Activated CD4-positive, alpha-beta T cell treated with anti-CD3 and anti-CD28 coated beads for 24 hours (primary cell): ENCODE measurements at places on chromosomes 2 and 18.

DNA sequence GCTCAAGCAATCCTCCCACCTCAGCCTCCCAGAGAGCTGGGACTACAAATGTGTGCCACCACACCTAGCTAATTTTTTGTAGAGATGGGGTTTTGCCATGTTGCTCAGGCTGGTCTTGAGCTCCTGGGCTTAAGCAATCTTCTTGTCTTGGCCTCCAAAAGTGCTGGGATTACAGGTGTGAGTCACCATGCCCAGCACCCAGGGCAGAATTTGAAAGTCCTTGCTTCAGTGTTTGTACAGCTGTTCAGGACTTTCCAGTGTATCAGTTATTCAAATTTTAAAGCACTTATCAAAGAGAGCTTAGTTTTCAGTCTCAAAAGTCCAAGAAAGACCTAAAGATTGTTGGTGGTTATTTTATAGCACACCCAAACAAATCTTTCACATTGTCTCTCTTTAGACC, 43.6 kb upstream of the VPS54 start:
- DNase-seq, result no peak

DNA sequence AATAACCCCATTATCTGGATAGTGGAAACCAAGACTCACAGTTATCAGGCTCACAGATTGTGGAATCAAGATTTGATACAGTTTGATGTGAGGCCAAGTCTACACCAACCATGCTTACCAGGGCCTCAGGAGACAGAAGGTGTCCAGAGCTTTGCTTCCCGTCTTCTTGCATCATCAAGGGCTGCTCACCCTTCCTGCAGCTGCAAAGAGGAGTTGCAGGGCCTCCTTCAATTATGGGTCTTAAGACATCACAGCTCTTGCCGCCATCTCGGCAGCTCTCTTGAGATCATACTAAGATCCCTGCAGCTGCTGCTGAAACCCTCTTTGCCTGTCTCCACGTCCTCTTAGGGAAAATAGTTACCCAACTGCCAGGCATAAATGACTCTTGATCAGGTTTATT, 176.0 kb downstream of the MGAT5 start:
- no peak for DNase-seq

GRCh38 chr2:196291873-196292800, 120.8 kb upstream of the STK17B start:
- no peak for DNase-seq

DNA sequence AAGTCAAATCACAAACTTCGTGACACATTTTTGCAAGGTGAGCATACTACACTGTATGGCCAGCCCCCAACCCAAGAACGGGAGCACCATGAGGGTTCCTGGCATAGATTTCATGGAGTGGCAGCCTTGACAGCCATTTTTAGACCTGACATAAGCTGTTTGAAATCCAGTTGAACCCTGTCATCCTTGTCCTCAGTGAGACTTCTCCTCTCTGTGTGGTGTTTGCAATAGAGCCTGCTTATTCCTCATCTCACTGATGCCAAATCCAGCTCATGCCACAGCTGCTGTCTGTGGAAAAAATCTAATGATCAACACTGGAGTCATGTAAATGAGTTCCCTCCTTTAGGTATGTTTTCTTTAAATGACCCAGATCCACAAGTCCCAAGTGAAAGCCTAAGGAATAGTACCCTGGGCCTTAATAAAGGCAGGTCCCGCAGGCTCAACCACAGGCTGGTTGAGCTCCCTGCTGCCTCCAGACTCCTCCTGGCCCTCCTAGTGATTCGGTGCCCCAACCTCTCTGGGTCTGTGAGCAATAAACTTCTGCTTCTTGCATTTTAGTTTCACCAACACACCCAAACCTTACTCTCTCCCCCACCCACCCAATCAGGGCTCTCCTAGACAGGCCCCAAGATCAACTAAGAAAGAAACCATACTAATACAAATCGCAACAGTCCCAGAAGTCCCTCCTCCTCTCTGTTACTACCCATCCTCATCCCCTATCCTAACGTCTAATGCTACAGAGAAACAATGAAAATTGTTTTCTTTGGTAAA, 8.4 kb upstream of the CREG2 start:
- no peak for DNase-seq
